T-helper 1 cell (primary cell): ENCODE measurements at places on chromosomes 2 and 18.

GRCh38 chr2:75870651-75871137 lies 160.0 kb upstream of the GCFC2 start:
- DNase-seq = no peak

- DNase-seq = no peak
Observed at GRCh38 chr2:106782681-106783080, 103.3 kb downstream of the ST6GAL2 start.

- no peak for DNase-seq
Observed at GRCh38 chr2:56410140-56410539, 226.3 kb downstream of the CCDC85A start.

DNA sequence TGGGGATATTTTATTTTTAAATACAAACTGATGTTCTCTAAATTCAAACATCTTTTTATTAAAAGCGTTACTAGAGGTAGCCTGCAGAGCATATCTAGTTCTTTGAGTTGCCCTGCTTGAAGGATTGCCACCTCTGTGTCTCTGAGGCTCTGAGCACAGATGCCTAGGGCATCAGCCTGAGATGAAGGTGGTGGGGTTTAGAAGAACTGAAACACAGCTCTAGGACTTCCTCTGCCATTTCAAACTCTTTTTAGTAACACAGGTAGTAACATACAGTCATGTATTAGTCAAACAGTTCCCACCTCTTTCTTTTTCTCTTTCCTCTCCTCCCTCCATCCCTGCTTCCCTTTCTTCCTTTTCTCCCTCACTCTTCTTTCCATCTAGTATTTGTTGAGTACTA lies 57.6 kb downstream of the TTC21B start:
- DNase-seq = no peak

DNA sequence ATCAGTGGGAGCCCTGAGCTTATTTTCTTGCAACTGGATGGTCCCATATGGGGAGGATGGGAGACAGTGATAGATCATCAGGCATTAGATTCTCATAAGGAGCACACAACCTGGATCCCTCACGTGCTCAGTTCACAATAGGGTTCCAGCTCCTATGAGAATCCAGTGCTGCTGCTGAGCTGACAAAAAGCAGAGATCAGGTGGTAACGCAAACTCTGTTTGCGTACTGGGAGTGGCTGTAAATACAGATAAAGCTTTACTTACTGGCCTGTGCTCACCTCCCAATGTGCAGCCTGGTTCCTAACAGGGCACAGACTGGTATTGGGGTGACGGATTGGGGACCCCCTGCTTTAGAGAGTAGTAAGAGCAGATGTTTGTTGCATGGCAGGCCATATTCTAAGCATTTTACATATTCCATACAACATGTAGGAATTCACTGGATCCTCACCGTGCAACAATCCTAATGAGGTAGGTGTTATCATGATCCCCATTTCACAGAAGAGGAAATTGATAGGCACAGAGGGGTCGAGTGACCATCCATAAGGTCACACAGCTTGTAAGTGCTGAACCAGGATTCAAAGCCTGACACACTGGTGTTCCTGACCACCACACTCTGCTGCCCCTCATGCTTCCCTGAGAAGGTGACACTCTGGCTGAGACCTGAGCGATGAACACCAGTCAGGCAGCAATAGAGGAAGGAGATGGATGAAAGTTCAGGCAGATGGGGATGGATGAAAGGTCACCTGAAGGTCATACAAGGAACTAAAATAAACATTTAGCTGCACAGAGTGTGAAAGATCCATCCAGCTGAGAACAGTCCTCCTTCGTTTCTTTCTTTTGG lies 15.7 kb upstream of the MAT2A start:
- no peak for DNase-seq

GRCh38 chr18:57231864-57232263 lies 85.0 kb downstream of the BOD1L2 start:
- no peak for DNase-seq

GRCh38 chr2:200944467-200945394 lies 18.7 kb downstream of the ORC2 start:
- no peak for DNase-seq

GRCh38 chr2:48940606-48941005 lies 185.1 kb upstream of the LHCGR start:
- no peak for DNase-seq

- DNase-seq = no peak
Observed at GRCh38 chr2:113281910-113282746, 3.4 kb upstream of the PAX8 start.

- DNase-seq = no peak
Observed at GRCh38 chr2:20617081-20617575, 33.8 kb downstream of the HS1BP3 start.

- no peak for DNase-seq
Observed at GRCh38 chr2:240250150-240250984, 109.9 kb upstream of the OTOS start.

- no peak for DNase-seq
Observed at GRCh38 chr2:159807183-159808031, 9.4 kb upstream of the CD302 start.

- DNase-seq = no peak
Observed at GRCh38 chr2:9052821-9053533, 49.5 kb upstream of the MBOAT2 start.

- DNase-seq = peak; percentile 38
Observed at GRCh38 chr2:1550658-1551316, 137.5 kb downstream of the TPO start.

DNA sequence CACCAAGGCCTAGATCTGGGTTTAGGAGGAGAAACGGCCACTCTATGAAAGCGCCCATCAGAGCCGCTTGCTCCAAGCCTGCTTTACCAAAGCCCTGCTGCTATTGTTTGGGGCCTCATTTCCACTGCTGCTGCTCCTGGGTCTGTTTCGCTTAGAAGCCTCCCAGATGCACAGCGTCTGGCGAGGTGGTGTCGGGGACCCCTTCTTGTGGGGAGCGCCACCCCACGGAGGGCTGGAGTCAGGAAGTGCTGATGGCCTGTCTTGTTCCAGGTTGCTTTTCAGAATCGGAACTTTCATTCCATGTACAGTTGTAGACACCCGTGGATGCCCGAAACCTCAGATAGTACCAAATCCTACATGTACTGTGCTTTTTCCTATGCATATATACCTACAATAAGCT lies 204.9 kb upstream of the TWIST2 start:
- no peak for DNase-seq

DNA sequence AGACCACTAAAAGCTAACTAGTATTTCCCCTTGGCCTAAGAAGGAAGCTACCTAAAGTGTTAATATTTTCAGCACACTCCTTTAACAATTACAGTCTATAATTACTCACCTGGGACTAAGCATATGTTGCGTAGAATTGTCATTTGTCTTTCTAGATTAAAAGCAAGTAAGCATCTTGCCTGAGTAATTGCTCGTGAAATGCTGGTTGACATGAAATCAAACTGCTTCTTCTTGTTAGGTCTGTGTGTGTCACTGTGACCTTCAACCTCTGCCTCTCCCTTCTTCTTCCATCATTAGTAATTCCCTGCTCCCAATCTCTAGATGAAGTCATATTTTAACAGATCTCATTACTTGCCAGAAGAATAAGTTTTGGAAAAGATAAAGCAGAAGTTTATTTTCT lies 212.2 kb downstream of the XIRP2 start:
- DNase-seq = no peak

DNA sequence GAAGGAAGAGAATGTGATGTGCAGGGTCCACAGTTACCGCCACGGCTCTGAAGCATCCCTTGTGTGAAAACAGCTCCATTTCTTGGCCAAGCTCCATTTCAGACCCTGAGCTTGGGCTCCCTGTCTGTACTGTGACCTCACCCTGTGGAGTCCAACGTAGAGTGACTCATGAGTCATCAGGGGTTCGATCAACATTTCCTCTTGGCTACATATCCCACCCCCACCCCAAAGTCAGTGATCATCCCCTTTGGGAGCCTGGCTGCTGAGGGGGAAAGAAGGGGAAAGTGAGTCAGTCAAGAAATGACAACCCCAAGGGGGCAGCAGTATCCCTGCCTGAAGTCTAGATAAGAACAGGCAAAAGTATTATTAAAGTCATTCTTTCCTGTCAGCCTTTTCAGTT lies 62.2 kb downstream of the PAPOLG start:
- no peak for DNase-seq

GRCh38 chr2:121705390-121705789 lies 31.3 kb downstream of the NIFK start:
- no peak for DNase-seq

GRCh38 chr18:58580623-58581022 lies 48.3 kb downstream of the ALPK2 start:
- DNase-seq = no peak

DNA sequence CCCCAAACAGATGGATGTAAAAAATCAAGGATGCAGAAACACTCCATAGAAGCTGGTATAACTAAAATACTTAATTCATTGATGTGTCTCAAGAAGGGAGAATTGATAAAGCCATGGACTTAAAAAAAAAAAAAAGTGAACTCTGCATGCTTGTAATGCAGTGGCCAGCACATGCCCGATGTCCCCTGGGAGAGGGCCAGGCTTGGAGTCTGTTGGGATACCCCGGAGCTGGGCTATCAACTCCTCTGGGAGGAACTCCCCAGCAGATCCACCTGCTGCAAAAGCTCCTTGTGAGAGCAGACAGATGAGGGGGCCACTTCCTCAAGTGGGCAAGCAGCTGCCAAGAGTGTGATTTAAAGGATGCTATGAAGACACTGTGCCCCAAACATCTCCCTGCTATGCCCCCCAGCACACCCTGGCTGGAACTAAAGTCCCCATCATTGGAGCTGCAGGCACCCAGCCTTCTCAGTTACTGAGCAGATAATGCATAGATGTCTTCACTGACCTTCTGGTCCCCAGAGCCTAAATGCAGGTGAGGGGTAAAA lies 311.5 kb upstream of the ID2 start:
- DNase-seq = no peak

GRCh38 chr2:120737340-120738101 lies 1.9 kb downstream of the GLI2 start:
- DNase-seq = no peak

DNA sequence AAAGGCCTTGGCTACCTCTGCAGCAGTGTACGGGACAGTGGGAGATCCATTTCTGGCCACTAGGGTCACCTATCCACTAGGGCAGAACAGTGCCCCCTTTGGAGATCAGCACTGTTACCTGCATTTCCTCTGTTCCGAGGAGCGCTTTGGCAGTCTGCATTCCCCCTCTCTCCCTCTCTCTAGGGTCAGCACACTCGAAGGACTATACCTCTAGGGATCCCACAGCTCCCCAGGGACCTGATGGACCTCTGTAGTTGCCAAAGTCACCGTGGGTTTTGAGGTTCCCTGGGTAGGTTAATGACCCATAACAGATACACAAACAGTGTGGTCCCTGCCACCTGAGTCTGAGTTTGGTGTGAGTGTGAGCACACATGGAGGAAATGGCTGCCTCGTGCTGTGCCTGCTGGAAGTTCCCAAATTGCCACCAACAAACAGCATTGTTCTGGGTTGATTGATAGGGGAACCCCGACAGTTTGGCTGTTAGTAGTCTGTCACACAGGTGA lies 99.8 kb upstream of the VWC2L start:
- no peak for DNase-seq

GRCh38 chr18:59800897-59801296 lies 98.9 kb upstream of the PMAIP1 start:
- no peak for DNase-seq

DNA sequence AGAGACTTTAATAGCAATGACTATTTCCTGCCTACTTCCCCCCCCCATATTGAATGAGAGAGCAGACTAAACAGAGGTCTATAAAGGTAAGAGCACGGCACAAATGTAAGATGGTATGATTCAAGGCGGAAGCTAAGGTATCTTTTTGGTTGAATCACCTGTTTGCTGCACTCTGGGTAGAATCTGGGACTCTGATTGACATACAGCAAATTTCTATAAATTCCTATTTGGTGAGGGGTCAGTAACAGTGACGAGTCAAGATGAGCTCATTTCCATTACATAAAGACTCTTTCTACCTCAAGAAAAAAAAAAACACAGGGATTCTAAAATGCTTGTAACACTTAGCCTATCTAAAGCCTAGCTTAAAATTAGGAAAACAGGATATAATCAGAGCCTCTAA lies 297.3 kb downstream of the TNS1 start:
- DNase-seq = no peak

- no peak for DNase-seq
Observed at GRCh38 chr2:217530392-217531090, 472.3 kb downstream of the TNS1 start.

GRCh38 chr2:176324862-176325261 lies 55.6 kb downstream of the MTX2 start:
- DNase-seq = no peak

- DNase-seq = no peak
Observed at GRCh38 chr2:200324362-200324761, 17.9 kb downstream of the SPATS2L start.

- DNase-seq = no peak
Observed at GRCh38 chr2:168495524-168495923, 39.5 kb downstream of the CERS6 start.

GRCh38 chr2:69459936-69460335 lies 22.7 kb upstream of the NFU1 start:
- DNase-seq = no peak

DNA sequence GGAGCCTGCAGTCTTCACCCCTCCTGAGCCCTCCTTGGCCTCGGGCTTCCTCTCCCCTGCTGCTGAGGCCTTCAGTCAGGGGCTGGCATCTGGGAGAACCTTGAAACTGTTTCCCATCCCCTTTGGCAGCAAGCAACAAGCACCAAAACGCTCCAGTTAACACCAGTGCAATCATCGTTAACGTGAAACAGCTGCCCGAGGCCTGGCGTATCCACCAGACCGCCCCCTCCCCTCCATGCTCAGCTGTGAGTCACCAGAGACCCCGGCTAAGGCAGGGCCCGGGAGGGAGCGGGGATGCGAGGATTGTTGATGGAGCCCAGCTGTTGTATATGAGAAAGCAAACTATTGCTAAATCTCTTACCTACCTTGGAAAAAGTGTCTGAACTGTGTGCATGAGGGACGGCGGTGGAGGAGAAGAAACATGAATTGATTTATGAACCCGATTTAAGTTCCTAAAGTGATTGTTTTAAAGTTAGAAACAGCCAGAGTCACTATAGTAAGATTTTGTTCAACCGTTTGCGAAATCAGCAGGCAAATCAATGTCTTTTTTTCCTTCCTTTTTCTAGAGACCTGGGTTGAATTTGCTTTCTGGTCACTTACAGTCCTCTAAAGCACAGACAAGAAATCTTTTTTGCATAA lies 5.2 kb downstream of the ZFP36L2 start:
- no peak for DNase-seq

DNA sequence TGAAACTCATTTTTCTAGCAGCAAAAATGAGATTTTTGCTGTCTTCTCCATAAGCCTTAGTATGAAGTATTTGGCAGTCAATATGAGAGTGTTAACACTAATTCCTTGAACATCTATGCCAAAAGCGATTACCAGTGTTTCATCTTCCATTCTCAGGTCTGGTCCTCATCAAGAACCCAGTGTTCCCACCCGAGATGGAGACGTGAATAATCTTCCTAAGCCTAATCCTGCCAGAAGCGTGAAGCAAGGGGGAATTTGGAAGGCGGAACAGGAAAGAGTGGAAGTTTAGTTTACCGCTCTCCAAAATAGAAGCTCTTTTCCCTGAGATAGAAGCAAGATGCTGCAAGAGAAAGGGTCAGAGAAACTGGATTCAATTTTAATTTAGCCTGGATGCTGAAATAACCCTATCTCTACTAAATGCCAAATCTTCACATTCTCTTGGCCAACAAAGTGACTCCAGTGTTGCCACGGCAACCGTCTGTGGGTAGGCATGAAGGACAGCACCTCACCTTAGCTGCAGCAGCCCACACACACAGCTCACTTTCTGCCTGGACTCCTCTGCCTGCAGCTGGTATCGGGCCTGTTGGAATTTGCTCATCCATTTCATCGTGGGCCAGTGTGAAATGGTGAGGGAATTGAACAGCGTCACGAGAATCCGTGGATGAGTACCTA lies 711.1 kb downstream of the CBLN2 start:
- DNase-seq = no peak

- no peak for DNase-seq
Observed at GRCh38 chr2:27420996-27421395, 7.4 kb upstream of the NRBP1 start.
